ENCODE measurements at places on chromosomes 11 and 22.

DNA sequence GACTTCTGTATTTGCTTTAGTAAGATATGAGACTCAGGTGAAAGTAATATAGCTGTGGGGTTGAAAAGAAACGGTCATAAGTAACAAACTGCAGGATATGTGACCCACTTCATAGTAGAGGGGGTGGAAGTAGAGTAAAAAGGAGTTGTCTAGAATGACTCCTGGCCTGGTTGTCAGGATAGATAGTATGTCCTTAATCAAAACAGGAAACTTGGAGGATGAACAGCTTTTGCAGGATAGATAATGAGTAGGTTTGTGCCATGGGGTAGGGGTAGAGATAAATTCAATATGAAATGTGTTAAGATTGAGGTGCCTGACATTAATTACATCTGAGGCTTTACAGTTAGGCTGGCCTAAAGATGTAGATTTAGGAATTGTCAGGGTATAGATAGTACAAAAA is 47.0 kb upstream of the B3GNT6 start:
- DNase-seq: no peak

DNA sequence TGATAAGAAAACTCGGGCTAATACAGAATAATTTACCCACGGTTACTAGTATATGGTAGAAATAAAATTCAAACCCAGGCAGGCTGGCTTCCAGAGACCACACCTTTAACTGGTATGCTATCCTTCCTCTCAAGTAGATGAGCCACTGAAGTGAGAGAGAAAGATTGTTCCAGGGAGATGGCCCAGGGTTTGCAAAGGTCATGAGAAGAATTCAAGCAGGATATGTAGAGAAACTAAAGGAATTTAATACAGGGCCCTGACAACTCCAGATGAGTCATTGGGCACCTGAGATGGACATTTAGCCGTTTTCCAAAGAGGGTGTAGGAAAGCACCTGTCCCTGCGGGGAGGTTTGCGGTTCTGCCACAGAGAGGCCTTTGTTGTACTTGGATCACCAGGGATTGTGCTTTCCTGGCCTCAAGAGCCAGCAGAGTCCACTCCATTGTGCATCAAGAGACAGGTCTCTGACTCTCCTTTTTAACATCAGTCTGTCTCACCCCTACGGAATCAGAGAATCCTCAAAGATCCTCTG is 152.7 kb upstream of the BLID start:
- DNase-seq: no peak

- DNase-seq: no peak
Measured at GRCh38 chr11:100932474-100933100, 197.0 kb downstream of the PGR start.

GRCh38 chr11:101555366-101555765 is 28.4 kb downstream of the TRPC6 start:
- no peak for DNase-seq

- no peak for DNase-seq
Measured at GRCh38 chr11:35494957-35495490, 30.4 kb downstream of the PAMR1 start.

- no peak for DNase-seq
Measured at GRCh38 chr11:77371646-77372045, 70.2 kb upstream of the GDPD4 start.

DNA sequence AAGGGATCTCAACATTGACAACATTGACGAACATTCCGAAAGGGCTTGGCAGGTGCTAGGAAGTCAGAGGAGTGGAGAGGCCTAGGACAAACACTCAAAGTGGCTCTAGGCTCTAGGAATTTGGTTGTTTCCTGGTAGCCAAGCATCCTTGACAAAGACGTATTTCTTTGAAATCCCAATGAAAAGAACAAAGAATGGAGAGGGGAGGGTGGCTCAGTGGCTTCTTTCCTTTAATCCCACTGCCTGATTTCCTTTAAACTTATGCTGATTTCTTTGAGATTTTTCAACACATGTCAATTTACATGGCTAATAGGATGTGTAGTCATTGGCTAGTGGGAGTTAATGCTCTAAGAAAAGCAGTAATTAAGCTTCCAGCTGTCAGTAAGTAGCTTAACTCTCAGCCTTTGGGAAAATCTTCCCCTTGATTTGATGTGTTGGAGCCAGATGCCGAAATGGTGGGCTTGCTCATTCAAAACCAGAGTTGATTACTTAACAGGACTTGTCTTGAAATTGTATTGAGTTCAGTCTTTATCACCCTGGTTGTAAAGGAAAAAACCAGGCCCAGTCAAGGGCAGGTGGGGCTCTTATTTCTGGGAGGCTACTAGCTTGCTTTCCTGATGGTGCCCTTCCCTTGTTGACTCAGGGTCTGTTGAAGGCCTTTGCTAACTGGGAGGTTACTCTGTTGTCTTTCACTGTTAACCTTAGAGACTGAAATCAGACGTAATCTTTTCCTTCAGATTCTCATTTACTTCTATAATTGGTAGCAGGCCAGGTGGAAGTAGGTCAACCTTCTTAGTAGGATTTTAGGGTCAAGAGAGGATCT is 44.6 kb upstream of the SORL1-AS1 start:
- no peak for DNase-seq

- no peak for DNase-seq
Measured at GRCh38 chr11:109023036-109023435, 358.2 kb downstream of the DDX10 start.

DNA sequence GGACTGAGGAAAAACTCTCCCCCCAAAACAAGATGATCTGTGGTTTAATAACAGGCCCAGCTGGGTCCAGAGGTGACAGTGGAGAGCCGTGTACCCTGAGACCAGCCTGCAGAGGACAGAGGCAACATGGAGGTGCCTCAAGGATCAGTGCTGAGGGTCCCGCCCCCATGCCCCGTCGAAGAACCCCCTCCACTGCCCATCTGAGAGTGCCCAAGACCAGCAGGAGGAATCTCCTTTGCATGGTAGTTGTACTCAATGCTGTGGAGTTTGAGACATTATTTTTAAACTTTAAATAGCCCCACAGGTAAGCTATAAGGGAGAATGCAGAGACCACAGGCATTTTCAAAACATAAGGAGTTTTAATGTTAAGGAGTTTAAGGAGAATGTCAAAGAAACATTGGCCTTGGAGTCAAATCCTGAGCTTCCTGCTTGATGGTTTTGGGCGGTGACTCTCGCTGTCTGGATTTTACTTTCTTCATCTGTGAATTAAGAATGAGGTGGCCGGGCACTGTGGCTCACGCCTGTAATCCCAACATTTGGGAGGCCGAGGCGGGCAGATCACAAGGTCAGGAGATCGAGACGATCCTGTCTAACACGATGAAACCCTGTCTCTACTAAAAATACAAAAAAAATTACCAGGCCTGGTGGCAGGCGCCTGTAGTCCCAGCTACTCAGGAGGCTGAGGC is 6.8 kb downstream of the APOL1 start:
- DNase-seq: no peak

DNA sequence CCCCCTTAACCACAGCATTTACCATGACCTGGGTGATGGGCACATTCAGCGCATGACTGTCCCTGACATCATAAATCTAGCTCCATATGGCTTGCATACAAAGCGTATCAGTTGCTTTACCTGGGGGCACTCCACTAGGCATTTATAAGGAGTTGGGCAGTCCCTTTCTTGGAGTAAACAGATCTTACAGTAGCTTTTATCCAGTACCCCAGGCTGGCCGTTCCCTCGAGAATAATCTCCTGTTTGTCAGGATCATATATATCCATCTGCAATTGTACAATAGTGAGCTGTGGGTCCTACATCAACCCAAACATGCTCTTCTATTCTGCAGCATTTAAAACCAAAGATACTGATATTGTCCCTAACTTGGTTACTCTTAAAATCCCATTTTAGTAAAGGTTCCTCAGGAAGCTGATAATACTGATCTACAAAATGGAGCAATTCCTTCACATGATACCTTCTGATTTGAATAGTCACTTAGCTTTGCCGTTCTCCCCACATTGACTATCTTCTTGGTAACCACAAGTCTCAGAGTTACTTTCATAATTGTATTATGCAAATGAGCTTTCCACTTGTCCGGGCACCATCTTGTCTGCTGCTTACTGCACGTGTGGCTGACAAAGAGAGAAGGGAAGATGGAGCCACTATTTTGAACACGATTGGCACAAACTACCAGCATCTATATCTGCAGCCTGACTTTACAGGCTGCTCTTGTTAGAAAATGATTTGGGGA is 205.0 kb downstream of the CWF19L2 start:
- no peak for DNase-seq

GRCh38 chr11:47485107-47485506 is 36.2 kb upstream of the RAPSN start:
- DNase-seq: no peak

DNA sequence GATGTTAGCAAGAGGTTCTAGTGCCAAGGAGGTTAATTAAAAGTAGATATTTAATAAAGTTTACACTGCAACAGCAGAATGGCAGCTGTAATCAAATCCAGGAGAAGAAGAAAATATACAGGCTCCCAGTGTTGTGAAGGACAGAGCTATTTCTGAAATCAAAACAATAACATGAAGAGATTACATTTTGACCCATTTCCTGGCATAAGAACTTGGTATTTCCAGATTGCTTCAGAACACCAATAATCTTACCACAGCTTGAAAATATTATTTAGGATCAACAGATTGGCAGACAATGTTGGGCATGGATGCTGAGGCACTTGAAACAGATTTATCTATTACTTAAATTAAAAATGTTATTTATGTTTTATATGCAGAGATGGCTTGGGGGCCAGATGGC is 692.5 kb downstream of the KCNA4 start:
- no peak for DNase-seq

GRCh38 chr22:46290843-46291785 is 5.6 kb upstream of the GTSE1 start:
- DNase-seq: no peak

DNA sequence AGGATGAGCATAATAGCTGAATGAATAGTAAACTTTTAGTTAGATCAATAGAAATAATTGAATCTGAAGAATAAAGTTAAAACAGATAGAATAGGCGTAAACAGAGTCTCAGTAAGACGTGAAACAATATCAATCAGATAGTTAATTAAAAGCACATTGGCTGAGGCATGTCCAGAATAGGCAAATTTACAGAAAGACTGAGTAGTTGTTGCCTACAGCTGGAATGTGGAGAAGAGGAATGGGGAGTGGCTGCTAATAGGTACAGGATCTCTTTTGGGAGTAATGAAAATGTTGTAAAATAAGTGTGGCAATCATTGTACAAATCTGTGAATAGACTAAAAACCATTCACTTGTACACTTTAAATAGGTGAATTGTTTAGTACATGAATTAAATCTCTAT is 36.3 kb upstream of the ME3 start:
- DNase-seq: no peak

DNA sequence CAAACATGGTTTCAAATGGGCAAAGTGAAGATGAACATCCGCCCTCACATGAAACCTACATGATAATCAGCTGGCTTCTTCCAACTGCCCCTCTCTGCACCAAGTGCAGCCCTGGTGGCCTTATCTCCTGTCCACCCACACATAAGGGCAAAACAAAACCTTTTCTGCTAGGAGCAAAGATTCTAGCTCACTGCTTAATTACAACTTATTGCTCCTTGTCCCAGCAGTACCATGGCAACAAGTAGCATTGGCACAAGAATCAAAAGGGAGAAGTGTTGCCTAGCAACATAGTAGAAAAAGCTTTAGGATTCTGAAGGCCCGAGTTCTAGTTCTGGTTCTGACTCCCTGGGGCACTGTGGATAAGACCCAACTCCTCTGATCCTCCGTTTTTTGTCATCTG is 68.7 kb upstream of the BMAL1 start:
- no peak for DNase-seq

DNA sequence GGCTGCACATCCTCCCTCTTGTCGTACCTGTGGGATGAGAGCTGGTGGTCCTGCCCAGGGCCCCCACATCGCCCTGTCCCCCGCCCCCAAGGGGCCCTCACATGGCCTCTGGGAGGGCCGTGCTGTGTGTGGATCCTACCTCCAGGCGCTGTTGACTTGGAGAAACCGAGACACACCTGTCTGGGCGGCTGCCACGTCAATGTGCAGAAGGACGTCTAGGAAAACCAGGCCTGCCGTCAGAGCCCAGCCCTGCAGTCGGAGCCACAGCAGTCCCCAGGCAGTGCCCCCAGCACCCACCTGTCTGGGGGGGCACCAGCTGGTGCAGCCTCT is 14.2 kb downstream of the ALG12 start:
- no peak for DNase-seq

- no peak for DNase-seq
Measured at GRCh38 chr11:134685793-134686380, 273.8 kb upstream of the B3GAT1 start.
